ENCODE measurements at places on chromosomes 6 and 20. TPM values are rescaled to one million over a fixed set of nuclear protein-coding genes. Genes with fewer than 3 reads are reported as not detected.

The SLC32A1 gene
- polyA plus RNA-seq, result not detected

The ENPP5 gene
- 2.1 TPM for polyA plus RNA-seq

The CGA gene
- not detected for polyA plus RNA-seq

The BHLHE23 gene
- polyA plus RNA-seq, result not detected

The RPS6KA2 gene
- polyA plus RNA-seq, result 1.1 TPM

DNA sequence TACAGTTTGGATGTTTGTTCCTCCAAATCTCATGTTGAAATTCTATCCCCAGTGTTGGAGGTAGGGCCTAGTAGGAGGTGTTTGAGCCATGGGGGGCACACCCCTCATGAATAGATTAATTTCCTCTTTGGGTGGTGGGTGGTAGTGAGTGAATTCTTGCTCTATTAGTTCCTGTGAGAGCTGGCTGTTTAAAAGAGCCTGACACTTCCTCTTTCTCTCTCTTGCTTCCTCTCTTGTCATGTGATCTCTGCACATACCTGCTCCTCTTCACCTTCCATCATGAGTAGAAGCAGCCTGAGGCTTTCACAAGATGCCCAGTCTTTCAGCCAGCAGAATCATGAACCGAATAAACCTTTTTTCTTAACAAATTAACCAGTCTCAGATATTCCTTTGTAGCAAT lies 340.2 kb upstream of the CHD6 start:
- H3K4me3 ChIP-seq, result no peak overlapping the region
- H3K36me3 ChIP-seq, result no peaks in the 10 kb centered on the region
- no peaks in the 10 kb centered on the region for H3K4me1 ChIP-seq

- no peaks in the 10 kb centered on the region for H3K36me3 ChIP-seq
- H3K27me3 ChIP-seq, result no peaks in the 10 kb centered on the region
- no peak overlapping the region for H3K27ac ChIP-seq
- no peaks in the 10 kb centered on the region for H3K4me1 ChIP-seq
- H3K4me3 ChIP-seq, result no peak overlapping the region
Observed at GRCh38 chr6:47402081-47402480, 75.5 kb upstream of the CD2AP start.

- H3K4me3 ChIP-seq, result no peak overlapping the region
- H3K27ac ChIP-seq, result no peak overlapping the region
- H3K36me3 ChIP-seq, result no peaks in the 10 kb centered on the region
- no peaks in the 10 kb centered on the region for H3K27me3 ChIP-seq
- DNase-seq, result no peak
Observed at GRCh38 chr20:15930311-15931305, 642.6 kb downstream of the KIF16B start.

- no peaks in the 10 kb centered on the region for H3K4me1 ChIP-seq
- H3K27me3 ChIP-seq, result no peaks in the 10 kb centered on the region
- H3K4me3 ChIP-seq, result no peak overlapping the region
Observed at GRCh38 chr6:130161683-130162404, 60.9 kb downstream of the SAMD3 start.

DNA sequence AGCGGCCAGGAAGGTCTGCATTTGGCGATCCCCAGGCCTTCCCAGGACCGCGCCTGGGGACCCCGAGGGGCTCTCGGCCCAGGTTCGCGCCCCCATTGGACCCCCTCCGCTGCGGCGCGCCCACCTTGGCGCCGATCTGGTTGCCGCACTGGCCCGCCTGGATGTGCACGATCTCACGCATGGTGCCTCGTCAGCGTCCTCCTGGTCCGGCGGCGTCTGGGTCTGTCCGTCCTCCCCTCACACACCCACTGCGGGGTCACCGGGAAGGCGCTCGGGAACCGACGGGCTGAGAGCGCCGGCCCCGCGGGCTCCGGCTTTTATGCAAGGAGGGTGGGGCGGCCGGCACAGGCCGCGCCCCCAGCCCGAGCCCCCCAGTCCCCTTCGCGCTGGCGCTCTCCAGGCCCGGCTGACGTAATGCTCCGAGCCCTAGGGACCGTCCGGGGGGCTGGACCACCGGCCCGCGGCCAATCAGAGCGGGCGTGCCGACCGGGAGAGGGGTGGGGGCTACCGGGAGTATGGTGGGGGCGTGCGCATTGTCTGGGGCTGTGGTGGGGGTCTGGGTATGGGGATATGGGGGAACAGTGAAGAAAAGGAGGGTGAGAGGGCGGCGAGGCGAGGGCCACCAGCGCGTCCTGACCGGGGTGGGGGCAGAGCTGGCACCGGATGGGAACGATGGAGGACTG lies at the start of gene TUBB2B:
TUBB2B (minus strand) TSS at position 291 of the 683 bp plus-strand sequence; CDS start at position 181, 110 bp downstream.
- no peak within 1 kb of the TSS for H3K27ac ChIP-seq
- peaks cover 57% of the 10 kb centered on the region for H3K4me1 ChIP-seq
- no peaks in the 10 kb centered on the region for H3K36me3 ChIP-seq
- H3K4me3 ChIP-seq, result peak within 1 kb of the TSS; percentile 22
- peaks cover 47% of the 10 kb centered on the region for H3K27me3 ChIP-seq

DNA sequence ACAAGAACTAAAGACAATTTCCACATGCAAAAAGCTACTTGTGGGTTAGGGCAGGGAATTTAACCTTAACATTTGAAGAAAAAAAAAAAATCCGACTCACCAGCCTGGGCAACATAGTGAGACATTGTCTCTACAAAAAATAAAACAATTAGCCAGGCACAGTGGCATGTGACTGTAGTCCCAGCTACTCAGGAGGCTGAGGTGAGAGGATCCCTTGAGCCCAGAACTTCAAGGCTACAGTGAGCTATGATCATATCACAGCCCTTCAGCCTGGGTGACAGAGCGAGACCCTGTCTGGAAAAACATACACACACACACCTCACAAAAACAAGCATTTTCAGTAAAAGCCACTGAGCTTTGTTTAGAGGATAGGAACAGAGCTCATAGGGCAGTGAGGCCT lies 56.2 kb downstream of the ARHGAP18 start:
- no peaks in the 10 kb centered on the region for H3K4me1 ChIP-seq
- no peak for DNase-seq
- no peak overlapping the region for H3K4me3 ChIP-seq
- H3K27ac ChIP-seq, result no peak overlapping the region
- no peaks in the 10 kb centered on the region for H3K36me3 ChIP-seq
